ENCODE measurements at places on chromosomes 12 and 14. TPM values are rescaled to one million over a fixed set of nuclear protein-coding genes. Genes with fewer than 3 reads are reported as not detected.

GRCh38 chr12:26711569-26711968, 121.4 kb downstream of the ITPR2 start:
- no peak overlapping the region for H3K27ac ChIP-seq
- no peak for DNase-seq
- H3K27me3 ChIP-seq = no peaks in the 10 kb centered on the region
- no peaks in the 10 kb centered on the region for H3K4me1 ChIP-seq

GRCh38 chr12:91880528-91880927, 265.1 kb downstream of the BTG1 start:
- H3K4me1 ChIP-seq = peaks cover 36% of the 10 kb centered on the region
- no peaks in the 10 kb centered on the region for H3K36me3 ChIP-seq
- no peak overlapping the region for H3K4me3 ChIP-seq
- no peaks in the 10 kb centered on the region for H3K27me3 ChIP-seq

DNA sequence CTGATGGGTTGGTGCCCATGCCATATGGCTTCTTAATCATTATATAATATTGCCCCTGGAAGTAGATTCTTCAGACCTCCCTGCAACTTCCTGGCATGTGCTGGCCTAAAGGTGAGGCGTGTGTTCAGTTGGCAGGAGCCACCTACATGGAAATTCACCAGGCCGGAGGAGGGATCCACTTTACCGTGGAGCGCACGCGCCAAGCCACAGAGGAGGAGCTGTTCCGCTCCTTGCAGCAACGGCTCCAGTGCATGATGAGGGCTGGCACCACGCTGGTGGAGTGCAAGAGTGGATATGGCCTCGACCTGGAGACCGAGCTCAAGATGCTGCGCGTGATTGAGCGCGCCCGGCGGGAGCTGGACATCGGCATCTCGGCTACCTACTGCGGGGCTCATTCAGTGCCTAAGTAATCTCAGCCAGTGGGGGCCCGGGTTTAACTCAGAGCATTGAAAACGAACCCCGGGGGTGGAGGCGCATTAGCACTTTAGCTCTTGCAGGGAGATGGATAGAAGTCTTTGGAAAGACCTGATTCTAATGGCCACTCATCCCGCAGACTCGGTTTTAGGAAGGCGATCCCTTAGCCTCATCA, 13.5 kb downstream of the AMDHD1 start:
- H3K36me3 ChIP-seq = no peaks in the 10 kb centered on the region
- no peak for DNase-seq
- no peaks in the 10 kb centered on the region for H3K4me1 ChIP-seq
- no peaks in the 10 kb centered on the region for H3K27me3 ChIP-seq
- no peak overlapping the region for H3K4me3 ChIP-seq

GRCh38 chr14:94571395-94571794, 9.8 kb upstream of the SERPINA5 start:
- no peaks in the 10 kb centered on the region for H3K4me1 ChIP-seq
- no peak overlapping the region for H3K27ac ChIP-seq
- no peak overlapping the region for H3K4me3 ChIP-seq
- no peaks in the 10 kb centered on the region for H3K36me3 ChIP-seq
- DNase-seq = no peak

ERBB3 gene
- total RNA-seq = 1.4 TPM

Measured in thymus (tissue), 14 donors.